ENCODE measurements at places on chromosomes 7 and 10.

GRCh38 chr7:129652914-129653313 is 41.4 kb downstream of the NRF1 start:
- no peak for DNase-seq

DNA sequence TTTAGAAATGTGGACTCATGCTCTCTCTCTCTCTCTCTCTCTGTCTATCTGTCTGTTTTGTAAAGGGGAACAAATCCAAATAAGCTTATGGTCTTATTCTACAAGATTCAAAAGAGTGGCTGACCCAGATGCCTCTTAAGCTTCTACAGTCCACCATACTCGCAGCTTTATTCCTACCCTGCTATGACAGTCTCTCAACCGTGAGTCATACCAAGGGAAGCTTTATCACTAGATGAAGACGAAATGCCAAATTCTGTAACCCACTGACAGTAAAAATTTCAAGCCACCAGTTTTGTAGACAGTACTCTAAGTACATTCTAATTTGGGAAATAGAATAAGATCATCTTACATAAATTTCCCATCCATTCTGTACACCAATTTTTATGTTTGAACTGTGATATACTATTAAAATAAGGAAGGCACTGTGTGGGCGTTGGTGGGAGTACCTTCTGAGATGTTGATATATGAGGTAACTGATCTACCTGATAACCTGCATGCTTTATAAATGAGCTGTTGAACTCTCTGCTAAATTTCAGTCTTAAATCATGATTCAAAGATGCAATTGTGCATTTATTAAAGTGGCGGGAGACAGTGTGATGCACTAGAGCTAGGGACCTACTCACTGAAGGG is 153.2 kb downstream of the KLF6 start:
- no peak for DNase-seq

GRCh38 chr10:117519286-117519685 is 23.3 kb upstream of the EMX2 start:
- DNase-seq, result no peak

- DNase-seq, result no peak
Measured at GRCh38 chr10:43404704-43405084, 4.3 kb downstream of the HNRNPF start.

DNA sequence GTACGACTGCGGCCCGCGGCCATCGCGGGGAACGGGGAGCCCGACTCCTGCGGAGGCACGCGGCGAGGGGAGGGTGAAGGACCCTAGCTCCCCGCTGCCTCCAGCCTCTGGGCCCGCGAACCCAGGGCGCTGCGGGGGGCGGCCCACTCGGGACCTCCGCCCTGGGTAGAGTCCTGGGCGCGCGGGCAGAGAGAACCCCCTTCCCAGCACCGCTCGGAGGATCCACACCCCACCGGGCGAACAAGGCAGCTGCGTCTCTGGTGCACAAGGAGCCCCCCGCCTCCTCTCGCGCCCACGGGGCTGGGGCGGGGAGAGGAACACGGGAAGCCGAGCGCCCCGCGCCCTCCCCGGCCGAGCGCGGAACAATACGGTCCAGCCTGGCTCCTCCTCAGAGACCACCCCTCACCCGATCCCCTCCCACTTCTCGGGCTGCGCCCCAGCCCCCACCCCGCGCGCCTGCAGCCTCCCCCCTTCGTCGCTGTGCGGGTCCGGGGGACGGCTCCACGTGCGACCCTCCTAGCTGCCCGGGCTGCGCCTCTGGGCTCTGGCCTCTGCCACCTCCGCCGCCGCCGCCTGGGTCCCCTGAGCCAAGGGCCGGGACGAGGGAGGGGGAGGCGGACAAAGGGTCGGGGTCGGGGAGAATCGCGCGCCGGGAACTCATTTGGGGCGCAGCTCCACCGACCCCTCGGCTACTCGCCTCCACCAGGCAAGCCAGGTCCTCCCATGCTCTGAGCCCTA is at the start of gene WDR86:
TSS of gene WDR86 (minus strand) at position 372 of the 738 bp plus-strand sequence. CDS start 449 bp downstream, outside the sequence.
- DNase-seq, result no peak

DNA sequence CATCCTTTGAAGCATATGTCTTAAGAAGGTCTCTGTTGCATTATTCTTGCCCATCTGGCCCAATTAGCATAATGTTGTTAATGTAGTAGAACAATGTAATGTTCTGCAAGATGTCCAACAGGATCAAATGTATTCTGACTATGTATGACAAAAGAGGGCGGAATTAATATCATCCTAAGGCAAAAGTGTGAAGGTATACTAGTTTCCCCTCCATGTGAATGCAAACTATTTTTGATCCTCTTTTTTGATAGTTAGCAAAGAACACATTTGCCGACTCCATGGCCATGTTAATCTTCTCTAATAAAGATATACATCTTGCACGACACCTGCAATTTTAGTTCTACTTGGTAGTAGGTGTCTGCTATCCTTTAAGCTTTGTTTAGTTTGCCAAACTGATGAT is 157.6 kb downstream of the ATRNL1 start:
- no peak for DNase-seq

- peak; percentile 6 for DNase-seq
Measured at GRCh38 chr10:104255311-104255981, 754 bp downstream of the GSTO1 start.

- peak; percentile 8 for DNase-seq
Measured at GRCh38 chr7:38796626-38797501, 112.1 kb downstream of the VPS41 start.

DNA sequence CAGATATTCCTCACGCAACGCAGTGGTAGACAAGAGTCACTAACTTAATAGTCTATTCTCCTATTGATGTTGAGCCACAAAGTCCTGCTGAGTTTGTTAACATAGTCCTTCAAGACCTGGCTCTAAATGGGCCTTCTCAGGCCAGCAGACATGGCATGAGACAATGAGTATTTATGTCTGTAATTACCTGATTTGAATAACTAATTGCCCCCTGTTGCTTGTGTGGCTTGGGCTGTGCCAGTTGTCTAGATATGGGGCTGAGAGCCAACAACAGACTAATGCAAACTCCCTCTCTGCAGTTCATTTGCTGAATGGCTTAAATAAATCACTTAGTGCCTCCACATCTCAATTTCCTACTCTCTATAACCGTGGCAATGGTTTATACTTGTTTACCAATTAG is 65.5 kb upstream of the VWC2 start:
- DNase-seq, result no peak

DNA sequence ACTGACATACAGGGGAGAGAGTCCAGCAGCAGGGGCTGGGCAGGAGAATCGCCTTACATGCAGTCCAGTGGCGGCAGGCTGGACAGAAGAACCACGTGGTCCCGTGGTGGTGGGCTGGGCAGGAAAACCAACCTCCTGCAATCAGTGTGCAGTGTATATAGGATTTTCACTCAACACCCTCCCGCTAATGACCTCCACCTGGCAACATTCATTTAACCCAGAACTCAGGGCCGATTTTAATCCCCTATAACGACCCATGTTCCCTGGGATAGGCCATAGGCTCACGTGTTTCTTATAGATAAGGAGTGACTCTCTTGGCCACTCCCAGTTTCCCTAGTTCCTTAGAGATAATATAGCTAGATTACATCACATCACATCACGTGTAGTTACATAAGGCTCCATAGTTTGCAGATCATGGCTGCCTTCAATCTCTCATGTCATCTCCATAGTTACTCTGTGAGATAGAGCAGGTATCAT is 19.4 kb downstream of the MTURN start:
- DNase-seq, result no peak

- DNase-seq, result no peak
Measured at GRCh38 chr10:9656996-9657395, 1360.7 kb upstream of the CELF2 start.

GRCh38 chr10:88037623-88038022 is 174.2 kb downstream of the PTEN start:
- no peak for DNase-seq

DNA sequence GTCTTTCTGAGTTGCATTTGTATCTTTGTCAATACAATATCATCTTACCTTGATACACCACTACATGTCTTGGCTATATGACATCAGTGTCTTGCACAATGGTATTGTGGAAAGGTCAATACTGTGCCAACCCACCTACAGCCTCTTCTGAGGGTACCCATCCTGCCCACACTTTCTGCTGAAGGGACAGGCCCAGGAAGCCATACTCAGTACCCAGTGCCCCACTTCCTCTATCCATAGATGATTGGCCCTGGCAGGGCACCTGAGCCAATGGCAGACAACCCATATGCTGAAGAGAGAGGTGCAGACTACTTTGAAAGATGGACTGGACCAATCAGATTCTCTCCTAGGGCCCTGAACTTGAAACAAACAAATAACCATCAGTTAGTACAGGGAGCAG is 152.0 kb upstream of the ADO start:
- DNase-seq, result no peak

- no peak for DNase-seq
Measured at GRCh38 chr7:67406976-67407375, 410.3 kb downstream of the TYW1 start.

DNA sequence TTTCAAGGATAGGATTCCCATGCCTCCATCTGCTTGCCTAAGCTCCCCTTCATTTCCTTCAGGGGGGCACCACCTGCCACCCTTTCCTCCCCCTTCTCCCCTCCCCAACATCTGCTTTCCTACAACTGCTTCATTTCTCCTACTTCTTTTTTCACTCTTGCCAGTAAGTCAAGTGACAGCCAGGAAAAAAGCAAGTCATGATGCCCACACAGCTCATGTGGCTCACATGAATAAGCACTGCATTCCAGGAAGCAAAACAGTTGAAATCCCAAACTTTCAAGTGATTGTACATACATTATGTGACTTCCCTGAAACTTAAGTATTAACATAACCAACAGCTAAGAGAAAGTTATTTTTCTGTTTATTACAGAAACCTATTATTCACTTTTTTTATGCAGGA is 78.6 kb downstream of the TNS3 start:
- DNase-seq, result no peak

- DNase-seq, result no peak
Measured at GRCh38 chr10:35959252-35959651, 317.2 kb upstream of the FZD8 start.

GRCh38 chr10:36577126-36577525 is 548.3 kb upstream of the ANKRD30A start:
- no peak for DNase-seq

DNA sequence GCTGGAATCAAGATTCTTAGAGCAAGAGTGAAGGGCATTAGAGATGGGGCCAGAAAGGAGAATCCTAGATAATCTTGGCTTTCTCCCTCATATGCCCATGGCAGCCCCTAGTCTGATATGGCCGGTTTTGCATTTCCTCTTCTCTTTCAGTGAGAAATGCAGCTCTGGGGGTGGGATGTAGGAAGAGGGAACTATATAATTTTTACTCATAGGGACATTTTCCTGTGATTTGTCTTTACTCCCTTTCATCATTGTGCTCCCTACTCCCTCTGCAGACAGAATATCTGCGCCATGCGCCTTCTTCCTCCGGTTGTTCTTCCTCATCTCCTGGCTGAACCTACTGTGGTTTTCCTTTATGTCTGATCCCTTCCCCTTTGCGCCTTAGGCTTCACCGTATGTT is 16.8 kb upstream of the CHCHD1 start:
- no peak for DNase-seq

- DNase-seq, result no peak
Measured at GRCh38 chr10:64093304-64093703, 572.1 kb downstream of the REEP3 start.

DNA sequence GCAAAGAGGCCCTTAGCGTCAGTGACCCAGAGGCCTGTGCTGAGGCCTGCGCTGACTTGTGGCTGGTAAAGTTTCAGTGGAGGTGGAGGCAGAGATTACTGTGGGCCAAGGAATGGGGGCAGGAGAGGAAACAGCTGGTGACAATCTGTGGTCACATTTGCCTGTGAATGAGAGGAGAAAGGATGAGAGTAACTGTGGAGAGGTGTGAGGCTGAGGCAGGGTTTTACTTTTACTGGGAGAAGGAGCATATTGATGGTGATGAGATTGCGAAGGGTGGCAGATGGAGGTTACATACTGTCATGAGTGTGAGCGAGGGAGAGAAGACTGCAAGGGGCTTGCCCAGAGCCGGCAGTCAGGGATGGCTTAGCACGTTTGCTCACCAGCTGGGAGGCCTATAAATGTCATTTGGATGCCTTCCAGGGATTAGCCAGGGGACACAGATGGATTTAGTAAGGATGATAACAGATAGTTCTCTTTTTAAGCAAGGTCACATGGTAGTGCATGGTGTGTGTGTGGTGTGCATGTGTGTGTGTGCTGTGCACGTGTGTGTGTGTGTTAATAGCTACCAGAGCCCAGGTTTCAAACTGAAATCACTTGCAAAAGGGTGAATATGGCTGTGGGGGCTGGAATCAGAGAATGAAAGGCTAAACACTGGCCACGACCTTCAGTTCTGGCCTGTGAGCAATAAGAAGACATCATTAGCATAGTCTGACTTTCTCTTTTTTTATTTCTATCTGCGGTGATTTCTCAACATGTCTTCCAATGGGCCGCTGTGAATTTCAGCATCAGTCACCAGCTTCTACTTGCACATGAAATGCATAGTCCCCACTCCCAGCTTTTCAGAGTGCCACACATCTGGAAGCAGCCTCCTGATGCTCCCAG is 291.5 kb upstream of the ZNF32 start:
- DNase-seq, result no peak

DNA sequence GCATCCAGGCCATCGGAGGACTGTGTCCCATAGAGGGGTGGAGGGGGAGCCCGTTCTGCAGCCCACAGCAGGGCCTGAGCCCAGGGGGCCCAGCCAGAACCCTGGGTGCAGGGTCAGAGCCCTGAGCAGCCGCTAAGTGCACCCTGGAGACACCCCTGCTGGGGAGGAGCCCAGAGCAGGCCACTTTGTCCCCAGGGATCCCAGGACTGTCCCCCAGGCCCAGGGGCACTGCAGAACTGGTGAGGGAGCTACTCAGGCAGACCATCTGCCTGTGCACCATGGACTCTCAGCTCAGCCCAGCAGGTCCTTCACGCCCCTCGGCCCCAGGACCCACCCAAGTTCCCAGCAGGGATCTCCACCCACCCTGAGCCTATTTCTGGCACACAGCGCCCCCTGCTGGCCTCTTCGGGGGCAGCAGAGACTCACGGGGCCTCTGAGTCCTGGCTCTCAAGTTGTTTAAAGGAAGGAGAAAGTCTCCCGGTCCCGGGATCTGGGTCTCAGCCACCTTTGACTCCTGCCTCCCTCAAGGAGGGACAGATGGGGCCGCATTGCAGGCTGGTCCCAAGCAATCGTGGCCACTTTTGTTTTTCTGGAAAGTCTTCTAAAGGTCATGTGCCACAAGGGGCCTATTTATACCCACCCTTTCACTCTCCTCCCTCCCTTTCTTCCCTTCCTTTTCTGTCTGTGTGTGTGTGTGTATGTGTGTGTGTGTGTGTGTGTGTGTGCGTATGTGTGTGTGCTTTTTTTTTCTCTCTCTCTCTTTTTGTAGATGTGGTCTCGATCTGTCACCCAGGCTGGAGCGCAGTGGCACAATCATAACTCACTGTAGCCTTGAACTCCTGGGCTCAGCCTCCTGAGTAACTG is 90.3 kb downstream of the MYL10 start:
- DNase-seq, result peak; percentile 38

DNA sequence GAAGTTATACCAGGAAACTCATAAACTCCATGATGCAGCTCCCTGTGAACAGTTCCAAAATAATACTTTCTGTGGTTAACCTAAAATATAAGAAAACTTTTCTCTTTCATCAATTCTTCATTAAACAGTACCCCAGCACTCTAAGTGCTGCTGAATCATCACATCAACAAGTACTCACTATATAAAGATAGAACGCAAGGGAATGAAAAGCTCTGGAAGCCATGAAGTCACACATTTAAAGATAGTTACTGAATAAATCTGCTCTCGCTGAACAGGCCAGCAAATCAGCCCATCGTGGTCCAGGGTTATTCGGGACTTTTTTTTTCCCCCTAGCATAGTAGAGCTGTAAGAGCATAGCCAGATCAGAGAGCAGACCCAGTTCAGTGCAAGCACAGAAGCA is 254.3 kb downstream of the IPMK start:
- no peak for DNase-seq

- DNase-seq, result no peak
Measured at GRCh38 chr10:133123050-133123745, 35.5 kb downstream of the ADGRA1 start.

Measured in GM06990 (cell line).